ENCODE measurements at places on chromosomes 3 and 15.

- DNase-seq = no peak
Observed at GRCh38 chr3:133863911-133864310, 31.8 kb downstream of the RAB6B start.

DNA sequence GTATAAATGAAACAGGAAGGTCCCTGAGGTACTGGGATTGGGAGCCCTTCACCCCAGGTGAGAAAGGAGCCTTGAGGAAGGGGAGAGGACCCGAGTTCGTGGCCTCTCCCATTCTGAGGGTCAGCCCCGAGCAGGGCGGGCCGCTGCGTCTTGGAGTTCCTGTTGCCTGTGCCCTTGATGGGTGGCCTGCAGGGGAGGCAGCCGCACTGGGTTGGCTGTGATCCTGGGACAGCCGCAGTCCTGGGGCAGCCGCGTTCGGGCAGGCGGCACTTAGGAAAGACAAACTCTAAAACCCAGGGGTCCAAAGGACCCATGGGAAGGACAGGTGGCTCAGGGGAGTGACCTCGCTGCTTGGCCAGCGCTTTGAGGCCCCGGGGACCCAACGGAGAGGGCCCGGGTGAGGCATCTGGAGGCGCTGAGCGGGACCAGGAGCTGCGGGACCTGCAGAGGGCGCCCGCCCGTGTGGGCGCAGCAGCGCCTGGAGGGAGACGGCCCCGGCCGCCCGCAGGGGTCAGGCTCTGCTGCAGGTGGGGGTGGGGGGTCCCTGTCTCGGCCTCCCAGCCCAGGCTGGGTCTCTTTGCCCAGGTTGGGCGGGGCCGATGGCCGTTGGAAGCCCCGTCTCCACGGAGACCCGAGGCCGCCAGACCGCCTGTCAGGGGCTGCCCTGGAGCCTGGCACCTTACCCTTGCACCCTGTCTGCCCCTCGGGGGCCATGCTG lies 65.1 kb downstream of the HMCES start:
- no peak for DNase-seq

DNA sequence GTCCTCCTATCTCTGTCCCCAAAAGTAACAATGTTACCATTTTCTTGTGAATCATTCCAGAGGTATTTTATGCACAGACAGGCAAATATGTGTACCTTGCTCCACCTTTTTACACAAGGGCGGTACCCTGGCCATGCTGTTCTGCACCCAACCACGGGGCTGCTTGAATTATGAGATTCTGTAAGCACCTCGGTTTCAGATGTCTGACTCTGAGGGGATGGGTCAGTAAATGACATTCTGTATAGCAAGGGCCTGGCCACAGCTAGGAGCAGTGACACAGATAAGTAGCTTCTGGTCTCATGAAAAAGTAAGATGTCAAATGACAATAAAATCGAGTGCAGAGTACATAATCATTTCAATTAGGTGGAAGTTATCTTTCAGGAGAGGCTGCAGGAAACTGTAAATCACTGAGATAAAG lies 30.4 kb upstream of the FLNB start:
- DNase-seq = no peak

DNA sequence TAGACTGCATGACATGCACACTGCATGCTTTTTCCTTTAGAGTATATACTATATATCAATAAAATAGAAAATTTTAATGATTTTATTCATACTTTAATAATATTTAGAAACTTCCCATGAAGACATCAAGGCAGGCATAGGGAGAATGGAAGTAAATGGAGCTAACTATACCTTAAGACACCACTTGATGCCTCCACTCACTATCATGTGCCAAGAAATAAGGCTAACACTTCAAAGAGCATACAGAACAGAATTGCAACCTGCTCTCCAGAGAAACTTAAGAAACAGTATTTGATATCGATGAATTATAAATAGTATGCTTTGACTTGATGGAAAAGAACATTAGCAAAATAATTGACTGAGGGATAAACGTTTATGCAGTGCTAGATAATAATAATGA lies 192.6 kb upstream of the MBNL1 start:
- DNase-seq = no peak

DNA sequence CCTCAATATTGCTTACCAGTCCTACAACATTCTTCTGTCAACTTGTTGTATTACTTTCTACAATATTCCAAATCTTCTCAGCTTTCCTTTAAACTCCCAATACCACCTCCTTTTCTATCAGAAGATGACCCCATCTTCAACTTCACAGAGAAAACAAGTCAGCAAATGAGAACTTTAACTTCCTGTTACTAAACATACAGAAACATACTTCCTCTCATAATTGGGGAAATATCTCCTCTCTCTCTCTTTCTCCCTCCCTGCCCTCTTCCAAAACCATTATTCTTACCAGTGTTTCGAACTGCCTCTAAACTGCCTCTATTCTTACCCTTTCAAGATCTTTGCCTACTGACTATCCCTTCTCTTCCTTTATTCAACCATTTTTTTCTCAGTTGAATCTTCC lies 1.8 kb upstream of the SNAP23 start:
- no peak for DNase-seq

DNA sequence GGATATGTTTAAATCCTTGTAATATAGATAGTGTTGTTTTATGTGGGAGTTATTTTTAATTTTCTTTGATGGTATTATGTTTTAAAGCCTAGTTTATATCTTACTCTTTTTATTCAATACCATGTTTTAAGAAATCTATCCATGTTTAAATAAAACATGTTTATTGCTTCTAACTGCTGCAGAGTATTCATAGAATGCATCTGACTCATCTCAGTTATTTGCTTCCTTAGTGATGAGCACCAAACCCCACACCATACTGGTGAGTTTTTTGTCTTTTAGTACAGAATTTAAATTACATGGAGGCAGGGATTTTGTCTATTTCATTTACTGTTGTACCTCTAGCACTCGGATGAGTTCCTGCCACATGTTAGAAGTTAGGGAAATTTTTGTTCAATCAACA lies 209.2 kb downstream of the NSUN3 start:
- no peak for DNase-seq

GRCh38 chr15:48671103-48672022 lies 25.9 kb upstream of the FBN1 start:
- DNase-seq = no peak

DNA sequence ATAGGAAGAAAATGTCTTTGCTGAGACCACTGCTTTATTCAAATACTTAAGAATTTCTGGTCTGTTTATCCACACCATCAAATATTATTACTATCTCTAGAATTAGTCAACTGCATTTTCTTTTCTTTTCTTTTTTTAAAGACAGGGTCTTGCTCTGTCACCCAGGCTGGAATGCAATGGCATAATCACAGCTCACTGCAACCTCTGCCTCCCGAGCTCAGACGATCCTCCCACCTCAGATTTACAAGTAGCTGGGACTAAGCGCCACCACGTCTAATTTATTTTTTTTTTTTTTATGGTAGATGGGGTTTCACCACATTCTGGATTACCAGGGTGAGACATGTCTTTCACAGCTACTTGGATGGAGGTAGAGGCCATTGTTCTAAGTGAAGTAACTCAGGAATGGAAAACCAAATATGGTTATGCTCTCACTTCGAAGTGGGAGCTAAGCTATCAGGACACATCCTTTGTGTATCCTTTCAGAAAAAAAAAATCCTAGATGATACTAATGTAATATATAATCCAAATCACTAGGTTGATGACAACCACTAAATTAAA lies 52.8 kb downstream of the STAG1 start:
- no peak for DNase-seq

DNA sequence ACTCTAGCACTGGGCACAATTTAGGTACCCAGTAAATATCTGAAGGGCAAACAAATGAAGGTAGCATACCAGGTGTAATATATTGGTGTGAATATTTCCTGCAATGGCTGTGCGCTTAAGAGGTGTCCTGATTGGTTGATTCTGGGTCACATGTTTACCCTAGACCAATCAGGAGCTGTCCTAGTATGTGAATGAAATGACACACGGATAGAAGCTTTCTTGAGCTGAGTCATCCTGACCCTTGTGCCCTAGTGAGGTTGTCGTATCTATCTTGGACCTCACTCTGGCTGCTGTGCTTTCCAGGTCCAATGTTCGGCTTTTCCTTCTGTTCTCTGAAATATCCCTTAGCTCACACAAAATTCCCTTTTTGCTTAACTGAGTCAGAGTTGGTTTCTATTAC lies 58.1 kb upstream of the FOXP1 start:
- DNase-seq = no peak

DNA sequence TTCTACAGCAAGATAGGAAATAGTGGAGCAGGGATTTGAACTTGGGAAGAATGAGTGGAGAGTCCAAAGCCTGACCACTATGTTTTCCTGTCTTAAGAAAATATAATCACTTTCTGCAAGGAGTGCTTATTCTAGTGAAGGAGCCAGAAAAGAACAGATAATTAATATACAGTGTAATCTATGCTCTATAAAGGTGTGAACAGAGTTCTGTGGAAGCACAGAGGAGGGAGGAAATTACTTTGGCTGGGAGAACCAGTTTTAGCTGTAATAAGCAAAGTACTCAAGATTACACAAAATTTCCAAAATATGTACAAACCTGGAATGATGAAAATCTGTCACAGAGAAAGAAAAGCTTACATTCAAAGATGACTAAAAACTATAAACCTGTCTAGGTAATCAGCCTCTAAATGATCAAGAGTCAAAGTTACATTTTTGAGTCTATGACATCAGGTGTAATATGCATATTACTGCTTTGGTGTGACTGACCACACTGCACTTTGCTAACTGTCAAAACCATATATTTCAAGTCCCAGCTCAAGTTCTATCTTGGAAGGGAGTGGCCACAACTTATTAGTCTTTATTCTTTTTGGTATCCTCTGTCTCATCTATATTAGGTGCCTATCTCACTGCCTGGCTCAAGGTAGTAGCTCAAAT lies 40.7 kb upstream of the MB21D2 start:
- no peak for DNase-seq

DNA sequence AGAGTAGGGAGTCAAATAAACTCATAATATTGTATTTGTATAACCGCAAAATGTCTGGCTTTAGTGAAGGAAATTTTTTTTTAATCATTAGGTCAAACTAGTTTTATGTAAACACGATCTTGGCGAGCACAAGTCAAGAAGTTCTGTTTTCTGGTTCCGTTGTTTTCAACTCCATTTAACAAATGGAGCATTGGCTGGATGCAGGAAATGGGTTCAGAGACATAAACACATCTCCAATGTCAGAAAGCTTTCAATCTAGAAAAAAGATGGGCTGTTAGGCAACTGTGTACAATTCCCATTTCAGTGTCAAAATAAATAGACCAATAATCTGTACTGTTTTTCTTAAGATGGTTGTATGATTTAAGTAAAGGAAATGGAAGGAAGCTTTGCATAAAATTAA lies 292.8 kb downstream of the TBL1XR1 start:
- no peak for DNase-seq

GRCh38 chr3:64082411-64082810 lies 59.1 kb upstream of the PSMD6 start:
- DNase-seq = no peak

DNA sequence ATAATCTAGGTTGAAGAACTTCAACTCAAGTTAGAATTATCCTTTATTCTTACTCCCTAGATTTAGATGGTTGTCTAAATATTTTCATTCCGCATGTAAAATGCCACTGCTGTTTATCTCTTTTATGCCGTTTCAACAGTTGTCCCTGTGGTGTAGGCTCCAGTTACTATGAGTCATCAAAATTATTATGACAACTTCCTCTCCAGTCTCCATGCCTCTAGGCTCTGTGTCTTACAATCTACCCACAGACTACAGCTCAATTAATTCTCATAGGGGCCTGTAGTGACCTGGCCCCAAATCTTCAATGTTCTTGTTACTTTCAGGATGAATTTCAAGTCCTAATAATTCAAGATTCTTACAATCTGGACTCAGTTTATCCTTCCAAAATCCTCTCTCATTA lies 105.8 kb upstream of the UNC13C start:
- DNase-seq = no peak

DNA sequence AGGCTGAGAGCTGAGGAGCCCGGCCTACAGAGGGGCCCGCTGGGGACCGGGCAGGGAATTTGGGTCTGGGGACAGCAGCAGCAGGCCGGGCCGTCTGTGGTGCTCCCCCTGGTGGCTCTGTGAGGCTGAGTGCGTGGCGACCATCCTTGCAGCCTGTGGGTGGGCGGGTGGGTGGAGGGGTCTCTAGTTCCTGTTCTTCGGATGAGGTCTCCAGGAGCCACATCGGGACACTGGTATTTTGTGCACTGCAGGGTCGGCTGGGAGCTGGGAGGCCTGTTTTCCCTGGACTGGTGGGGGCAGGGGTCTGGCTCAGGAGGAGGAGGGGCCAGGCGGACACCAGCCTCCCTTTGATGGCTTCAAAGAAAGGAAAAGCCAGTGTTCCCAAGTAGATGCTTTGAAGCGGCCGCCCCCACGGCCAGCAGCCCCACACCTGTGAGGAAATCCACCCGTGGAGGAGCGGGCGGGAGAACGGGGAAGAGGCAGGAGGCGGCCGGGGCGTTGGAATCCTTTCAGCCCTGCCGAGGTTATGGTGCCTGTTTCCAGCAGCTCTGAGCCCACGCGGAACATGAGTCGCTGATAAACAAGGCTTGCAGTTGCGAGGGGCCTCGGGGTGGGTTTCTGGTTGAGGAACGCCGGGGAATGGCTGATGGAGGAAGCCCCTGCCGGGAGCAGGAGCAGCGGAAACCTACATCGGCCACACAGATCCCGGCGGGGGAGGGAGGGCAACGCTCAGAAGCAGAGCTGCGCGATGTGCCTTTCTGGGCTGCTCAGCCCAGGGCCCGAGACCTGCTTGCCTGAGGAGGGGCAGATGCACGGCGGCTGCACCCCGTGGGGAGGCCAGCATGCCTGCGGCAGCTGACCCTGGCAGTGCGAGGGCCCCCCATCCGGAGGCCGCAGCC lies 154.3 kb downstream of the NSMCE3 start:
- DNase-seq = peak; percentile 58

DNA sequence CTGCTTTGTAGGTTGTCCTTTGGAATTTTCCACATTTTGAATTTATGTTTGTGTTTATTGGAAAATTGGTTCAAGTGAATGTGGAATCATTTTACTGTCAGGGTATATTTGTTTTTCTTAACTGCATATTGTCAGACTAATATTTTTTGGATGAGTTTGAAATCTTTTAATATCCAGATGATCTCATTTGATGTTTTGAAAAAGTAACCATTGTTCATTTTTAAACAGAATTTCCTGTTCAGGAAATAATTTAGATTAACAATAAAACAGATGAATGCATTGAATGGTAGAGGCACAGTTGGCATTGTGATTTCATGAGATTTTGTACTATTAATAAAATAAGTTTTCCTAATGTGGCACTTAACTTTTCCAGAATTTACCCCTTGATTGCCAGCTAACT lies 15.5 kb downstream of the TRAK1 start:
- no peak for DNase-seq

GRCh38 chr15:71880276-71880675 lies 69.9 kb downstream of the NR2E3 start:
- DNase-seq = peak; percentile 84

- no peak for DNase-seq
Observed at GRCh38 chr3:62873451-62873760, 1.8 kb downstream of the CADPS start.

- DNase-seq = no peak
Observed at GRCh38 chr3:180961087-180961486, 28.4 kb downstream of the DNAJC19 start.

Data from HAP-1 (cell line).